ENCODE measurements at places on chromosomes 7 and 10.

- DNase-seq, result no peak
Measured at GRCh38 chr10:43863270-43863669, 214.6 kb upstream of the ZNF32 start.

GRCh38 chr10:99996671-99997648 is 12.8 kb downstream of the DNMBP start:
- DNase-seq, result no peak

DNA sequence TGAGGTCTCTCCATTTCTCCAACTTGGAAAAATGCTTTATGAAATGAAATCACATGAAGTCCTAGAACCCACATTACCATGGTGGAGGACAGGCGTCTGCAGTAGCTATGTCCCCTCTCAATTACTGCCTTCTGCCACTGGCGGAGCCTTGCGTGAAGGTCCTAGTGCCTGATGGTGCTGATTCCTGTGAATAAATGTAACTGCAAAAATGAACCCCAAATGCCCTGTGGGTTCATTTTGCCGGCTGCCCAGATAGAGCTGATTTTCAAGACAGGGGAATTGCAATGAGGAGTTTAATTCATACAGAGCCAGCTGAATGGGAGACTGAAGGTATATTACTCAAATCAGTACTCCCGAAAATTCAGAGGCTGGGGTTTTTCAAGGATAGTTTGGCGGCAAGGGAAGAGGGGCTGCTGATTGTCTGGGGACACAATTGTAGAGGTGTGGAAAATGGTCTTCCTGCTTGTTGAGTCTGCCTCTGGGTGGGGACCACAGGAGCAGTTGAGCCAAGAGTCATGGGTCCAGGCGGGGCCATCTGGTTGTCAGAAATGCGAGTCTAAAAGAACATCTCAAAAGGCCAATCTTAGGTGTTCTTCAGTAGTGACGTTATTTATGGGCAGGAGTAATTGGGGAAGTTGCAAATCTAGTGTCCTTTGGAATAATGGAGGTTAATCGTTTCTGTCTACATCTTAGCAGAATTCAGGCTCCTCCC is 13.5 kb downstream of the PRF1 start:
- no peak for DNase-seq

DNA sequence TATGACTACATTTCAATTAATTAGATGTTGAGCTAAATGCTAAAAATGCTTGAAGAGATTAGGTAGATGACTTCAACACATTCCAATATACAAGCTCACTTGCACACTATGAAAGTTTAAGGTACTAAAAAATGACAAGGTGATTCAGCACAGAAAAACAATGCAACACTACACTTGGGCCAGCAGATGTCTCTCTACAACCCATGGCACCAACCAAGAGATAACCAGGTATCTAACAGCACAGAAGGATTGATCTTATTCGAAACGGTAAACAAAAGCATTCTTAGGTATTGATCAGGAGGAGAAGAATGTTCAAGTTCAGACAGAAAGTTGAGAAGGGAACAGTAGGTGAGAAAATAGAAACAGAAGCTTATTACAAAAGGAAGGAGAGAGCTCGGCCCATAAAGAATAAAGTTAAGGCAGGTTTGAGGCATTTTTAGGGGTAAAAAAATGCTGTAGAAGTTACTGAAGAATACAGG is 248.2 kb upstream of the KLF14 start:
- DNase-seq, result no peak

GRCh38 chr7:150944066-150945042 is 33.8 kb downstream of the KCNH2 start:
- no peak for DNase-seq

DNA sequence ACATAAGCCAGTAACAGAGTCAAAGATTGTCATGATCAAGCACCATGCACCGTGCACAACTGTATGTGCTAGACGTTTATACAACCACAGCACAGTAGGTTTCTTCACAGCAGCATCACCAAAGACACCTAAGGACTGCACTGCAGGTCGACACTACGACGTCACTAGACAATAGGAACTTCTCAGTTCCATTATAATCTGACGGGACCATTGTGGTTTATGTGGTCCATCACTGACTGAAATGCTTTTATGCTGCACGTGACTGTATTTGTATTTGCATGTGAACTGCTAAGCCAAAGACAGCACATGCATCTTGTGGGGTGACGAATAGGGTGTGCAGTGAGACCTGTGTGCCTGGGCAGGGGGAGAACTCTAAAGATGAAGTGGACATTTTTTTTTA is 164.9 kb downstream of the PARD3 start:
- DNase-seq, result no peak

- no peak for DNase-seq
Measured at GRCh38 chr7:152086513-152086912, 61.0 kb downstream of the GALNT11 start.

DNA sequence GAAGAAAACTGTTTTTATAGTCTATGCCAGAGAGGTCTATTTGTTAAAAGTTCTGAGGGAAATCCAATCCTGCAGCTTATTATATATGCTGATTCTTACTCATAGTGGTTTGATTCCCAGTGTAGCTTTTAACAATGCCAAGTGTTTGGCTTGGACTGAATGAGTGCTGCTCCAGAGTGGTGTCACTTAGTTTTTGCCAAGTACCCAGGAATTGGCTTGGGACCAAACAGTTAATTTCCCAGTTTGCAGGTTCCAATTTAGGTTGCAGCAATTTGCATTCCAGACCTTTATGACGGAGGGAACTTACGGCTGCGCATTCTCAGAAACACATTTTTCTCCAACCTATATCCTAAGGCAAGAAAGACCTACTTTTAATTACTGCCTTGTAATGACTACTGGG is 32.4 kb downstream of the NSUN6 start:
- no peak for DNase-seq

- no peak for DNase-seq
Measured at GRCh38 chr7:16921644-16922257, 40.0 kb upstream of the AGR3 start.

GRCh38 chr7:47830015-47830414 is 118.3 kb downstream of the PKD1L1 start:
- DNase-seq, result no peak

DNA sequence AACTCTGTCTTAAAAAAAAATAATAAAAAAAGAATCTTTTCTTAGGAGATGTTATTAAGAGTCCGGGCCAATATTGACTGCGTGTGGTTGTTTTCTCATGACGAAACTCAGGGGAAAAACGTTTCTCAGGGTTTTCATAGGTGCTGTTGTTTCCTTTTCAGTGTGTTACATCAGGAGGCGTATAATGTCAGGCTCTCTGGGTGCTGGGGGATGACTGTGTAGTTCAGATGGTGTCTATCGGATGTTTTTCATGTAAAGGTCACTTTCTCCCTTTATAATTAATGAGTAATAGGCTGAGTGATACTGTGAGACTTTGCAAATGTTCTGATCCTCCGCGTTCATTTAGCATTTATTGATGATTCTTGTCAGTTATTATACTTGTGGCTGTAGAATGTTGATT is 84.1 kb downstream of the TAF3 start:
- DNase-seq, result no peak

DNA sequence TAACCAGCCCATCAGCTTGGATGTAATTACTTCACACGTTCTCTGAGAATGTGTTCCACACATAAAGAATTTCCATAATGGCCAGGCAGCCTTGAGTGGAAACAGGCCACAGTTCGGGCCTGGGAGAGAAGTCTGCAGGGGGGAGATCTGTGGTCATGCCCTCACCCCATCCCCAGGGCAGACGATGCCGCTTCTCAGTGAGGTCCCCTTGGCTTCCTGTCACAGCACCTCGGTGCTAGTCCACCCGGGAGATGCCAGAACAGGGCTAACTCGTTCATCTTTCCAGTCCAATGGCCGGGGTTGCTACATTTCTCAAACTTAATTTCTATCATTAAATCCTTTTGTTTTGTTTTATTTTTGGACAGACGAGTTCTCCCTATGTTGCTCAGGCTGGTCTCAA is 624.1 kb downstream of the PTPRN2 start:
- DNase-seq, result no peak

DNA sequence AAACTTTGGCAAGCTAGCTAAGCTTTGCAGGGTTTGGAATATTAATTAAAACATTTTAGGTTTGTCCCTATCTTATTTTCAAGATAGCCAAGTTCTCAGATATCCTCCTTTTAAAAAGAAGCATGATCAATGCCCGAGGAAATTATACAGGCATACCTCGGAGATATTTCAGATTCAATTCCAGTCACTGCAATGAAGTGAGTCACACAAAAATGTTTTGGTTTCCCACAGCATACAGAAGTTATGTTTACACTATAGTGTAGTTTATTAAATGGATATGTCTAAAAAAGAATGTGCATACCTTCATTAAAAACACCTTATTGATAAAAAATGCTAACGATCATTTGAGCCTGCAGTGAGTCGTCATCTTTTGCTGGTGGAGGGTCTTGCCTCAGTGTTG is 382.9 kb upstream of the NPVF start:
- DNase-seq, result no peak

GRCh38 chr10:103967448-103968071 is 620 bp downstream of the SLK start:
- DNase-seq, result no peak

- no peak for DNase-seq
Measured at GRCh38 chr10:119455609-119456434, 86.7 kb downstream of the RGS10 start.

DNA sequence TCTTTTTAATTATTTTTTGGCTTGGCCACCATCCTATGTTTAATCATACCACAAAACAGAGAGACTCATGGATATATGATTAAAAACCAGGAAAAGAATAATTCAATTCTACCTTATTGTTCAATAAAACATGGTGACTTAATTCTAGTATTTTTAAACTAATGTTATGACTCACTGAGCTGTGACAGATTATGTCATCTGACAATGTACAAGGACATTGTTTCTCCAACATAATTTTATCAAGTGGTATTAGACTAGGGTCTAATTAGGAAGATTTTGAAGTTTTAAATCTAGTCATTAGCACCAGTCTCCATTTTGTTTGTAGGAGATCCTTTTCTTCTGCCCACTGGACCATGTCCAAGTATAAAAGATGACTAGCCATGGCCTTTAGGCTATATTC is 199.3 kb upstream of the MDFIC start:
- DNase-seq, result no peak

GRCh38 chr7:5625938-5626337 is 155.5 kb downstream of the RNF216 start:
- no peak for DNase-seq

DNA sequence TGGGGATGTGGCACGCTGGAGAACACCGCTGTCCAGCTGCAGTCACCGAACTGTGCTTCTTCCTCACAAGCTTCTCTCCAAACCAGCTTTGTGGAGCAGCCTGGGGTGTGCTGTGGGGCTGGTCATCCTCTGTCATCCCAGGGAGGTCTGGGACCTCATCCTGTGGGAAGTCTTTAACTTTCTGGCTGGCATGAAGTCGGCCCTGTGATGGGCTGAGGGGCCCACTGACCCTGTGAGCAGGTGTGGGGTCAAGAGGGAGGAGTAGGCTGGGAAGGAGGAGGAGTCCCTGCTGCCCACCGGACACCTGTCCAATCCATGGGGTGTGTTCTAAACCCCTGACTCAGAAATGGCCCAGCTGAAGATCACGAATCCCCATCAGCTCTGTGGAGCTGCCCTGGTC is 136.2 kb upstream of the SHH start:
- DNase-seq, result no peak

- DNase-seq, result no peak
Measured at GRCh38 chr7:115066050-115066449, 144.2 kb downstream of the MDFIC start.

GRCh38 chr7:157693071-157693520 is 356.3 kb downstream of the DNAJB6 start:
- no peak for DNase-seq

DNA sequence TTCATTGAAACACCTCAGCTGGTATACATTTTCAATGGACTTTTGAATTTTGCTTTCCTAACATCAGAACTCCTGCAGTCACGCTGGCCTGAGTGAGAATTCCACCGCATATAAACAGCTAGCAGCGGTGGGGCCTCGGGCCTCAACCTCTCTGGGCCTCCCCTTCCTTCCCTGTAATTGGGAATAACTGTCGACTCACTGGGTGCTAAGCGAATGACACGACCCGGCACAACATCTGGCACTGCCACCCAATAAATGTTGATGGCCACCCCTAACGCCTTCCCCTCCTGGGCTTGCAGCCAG is 670 bp downstream of the RCC1L start:
- DNase-seq, result no peak

GRCh38 chr7:95473276-95473985 is 12.3 kb upstream of the ASB4 start:
- DNase-seq, result no peak

DNA sequence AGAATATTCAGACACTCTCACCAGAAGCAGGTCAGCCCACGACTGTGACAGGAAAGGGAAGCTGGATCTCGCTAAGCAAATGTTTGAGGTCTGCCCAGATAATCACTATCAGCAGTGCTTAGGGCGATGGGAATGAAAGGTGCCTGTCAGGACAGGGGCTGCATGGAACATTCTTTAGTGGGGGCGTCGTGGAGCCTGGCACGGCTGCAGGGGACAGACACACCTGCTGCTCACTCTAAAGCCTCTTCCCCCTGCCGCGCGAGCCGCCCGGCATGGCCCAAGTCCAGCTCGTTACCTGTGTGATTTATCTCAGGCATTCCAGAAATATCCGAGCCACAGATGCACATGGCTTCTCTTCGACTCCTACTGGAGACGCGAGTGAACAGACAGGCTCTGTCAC is 235.5 kb downstream of the GLRX3 start:
- DNase-seq, result no peak

GRCh38 chr10:24552346-24553016 is 171.2 kb downstream of the ARHGAP21 start:
- peak; percentile 32 for DNase-seq

GRCh38 chr7:44748948-44749731 is 493 bp downstream of the ZMIZ2 start:
- peak; percentile 37 for DNase-seq

- no peak for DNase-seq
Measured at GRCh38 chr10:96687317-96688012, 32.8 kb downstream of the PIK3AP1 start.

DNA sequence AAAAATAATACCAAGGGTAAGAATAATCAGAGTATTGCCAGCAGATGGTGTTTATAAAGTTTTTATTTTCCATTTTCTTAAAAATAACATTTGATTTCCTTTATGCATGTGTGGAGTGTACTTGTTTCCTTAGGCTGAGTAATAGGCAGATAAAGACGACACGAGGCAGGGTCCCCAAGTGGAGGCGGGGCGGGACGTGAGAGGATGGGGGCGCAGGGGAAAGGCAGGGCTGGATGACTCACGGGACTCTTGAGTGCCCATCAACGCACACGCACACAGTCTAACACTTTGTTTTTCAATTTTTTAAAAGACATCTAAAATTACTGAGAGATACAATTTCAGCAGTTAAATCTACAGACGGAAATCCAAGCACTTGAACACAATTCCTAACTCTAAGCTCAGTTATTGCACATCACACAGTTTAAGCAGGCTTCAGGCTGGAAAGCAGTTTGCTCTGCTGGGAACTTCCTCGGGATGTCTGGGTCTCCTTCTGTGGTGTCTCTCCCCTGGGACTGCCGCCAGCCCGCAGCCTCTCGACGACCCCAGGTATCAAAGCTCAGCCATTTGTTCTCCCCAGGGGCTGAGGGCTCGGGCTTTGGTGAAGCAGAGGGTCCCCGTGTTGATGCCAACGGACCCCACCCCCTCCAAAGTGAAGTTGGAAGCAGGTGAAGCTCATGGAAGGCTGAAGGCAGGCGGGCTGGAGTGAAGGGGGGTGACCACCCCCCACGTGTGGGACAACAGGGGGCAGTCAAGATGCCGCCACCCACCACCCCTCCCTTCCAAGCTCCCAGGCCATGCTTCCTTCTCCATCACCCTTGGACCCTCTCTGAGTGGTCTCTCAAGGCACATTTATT is 29.1 kb downstream of the SPOCK2 start:
- no peak for DNase-seq
